ENCODE measurements at places on chromosomes 3 and 15.
A peak's percentile ranks its signal among the peaks of the same experiment; 100 is the strongest.

- DNase-seq: no peak
Observed at GRCh38 chr3:31551646-31552045, 18.9 kb downstream of the STT3B start.

DNA sequence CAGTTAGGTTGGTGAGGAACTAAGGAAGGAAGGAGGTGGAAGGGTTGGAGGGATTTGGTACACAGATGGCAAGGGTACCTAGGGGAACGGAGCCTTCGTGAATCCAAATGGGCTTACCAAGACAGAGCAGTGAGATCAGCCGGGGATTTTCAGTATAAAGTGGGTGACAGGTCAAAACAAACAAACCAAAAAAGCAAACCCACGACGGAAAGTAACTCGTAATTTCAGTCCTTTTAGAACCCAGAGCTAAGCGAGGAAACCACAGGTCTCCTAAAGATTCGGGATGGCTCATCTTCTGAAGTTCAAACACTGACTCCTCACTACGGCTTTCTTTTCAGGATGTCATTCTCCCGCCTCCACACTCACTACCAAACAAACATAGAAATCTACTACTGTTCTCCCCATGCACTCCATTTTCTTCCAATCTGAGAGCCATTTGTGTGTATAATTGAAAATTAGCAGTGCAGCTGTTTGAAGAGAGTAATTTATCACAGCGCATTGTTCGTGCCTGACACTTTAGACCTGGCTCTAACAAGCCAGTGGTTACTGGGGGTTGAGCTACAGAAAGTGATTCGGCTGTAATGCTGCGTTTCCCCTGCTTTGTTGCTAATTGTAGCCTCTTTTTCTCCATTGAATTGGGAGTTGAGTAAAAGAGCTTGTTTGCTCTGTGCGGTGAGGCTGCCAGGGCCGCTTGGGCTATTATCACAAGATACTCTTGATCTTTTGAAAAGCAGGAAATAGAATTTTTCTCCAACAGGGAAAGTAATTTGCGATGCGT lies 64.7 kb upstream of the CCDC39 start:
- no peak for DNase-seq

- no peak for DNase-seq
Observed at GRCh38 chr15:89672221-89673164, 6.7 kb downstream of the PLIN1 start.

GRCh38 chr15:92990031-92990430 lies 89.9 kb downstream of the CHD2 start:
- DNase-seq: no peak

- DNase-seq: peak; percentile 1
Observed at GRCh38 chr3:188788621-188789081, 383.1 kb upstream of the TPRG1 start.

DNA sequence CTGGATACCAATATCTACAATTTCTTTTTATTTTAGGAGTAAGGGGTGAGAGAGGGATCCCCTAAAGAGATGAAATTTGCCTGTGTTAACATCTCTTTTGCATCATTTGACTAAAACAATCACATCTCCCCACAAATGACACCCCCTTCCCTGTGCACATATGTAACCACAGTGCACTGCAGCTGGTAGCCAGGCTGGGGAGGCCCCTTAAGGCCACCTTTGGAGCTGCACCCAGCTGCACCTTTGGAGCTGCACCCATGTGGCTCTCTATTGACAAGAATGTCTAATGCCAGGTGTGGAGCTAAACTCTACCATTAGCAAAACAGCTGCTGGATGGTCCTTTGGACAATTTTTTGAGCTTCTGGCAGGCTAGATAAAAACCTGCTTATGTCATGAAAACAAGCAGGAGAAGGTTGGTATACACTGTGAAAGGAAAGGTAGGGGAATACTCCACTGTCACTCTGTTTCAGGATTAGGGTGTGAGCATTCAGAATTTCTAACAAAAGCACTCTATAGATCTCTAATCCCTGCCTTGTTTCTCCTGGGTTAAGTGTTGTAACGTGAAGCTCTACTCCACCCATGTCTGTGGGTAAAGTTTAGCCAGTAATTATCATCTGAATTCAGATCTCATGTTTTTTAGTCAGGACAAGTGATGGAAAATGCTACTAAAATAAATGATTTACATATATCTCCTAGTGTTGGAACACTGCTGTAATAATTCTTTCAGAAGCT lies 52.1 kb downstream of the TFG start:
- DNase-seq: no peak

GRCh38 chr15:101613130-101614000 lies 38.8 kb downstream of the TM2D3 start:
- DNase-seq: no peak

- DNase-seq: no peak
Observed at GRCh38 chr15:39593071-39593655, 12.3 kb downstream of the THBS1 start.

GRCh38 chr3:36166477-36166876 lies 213.8 kb upstream of the STAC start:
- DNase-seq: no peak

DNA sequence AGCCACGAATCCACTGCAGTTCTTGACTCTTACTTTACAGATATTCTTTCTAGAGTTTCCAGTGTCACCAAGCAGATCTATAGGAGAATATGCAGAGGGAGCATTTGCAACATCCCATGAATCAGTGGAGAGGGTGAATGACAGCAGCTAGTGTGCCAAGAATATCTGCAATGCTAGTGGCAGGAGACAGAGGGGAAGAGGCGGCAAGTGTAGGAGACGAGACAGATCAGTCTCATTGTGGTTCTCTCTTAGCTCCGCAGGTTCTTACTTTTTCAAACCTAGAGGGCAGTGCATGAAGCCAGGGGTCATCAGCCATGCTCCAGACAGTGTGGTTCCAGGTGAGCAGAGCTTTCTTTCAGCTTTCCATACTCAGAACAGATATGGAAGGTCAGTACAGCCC lies 744 bp downstream of the ZNF619 start:
- no peak for DNase-seq

DNA sequence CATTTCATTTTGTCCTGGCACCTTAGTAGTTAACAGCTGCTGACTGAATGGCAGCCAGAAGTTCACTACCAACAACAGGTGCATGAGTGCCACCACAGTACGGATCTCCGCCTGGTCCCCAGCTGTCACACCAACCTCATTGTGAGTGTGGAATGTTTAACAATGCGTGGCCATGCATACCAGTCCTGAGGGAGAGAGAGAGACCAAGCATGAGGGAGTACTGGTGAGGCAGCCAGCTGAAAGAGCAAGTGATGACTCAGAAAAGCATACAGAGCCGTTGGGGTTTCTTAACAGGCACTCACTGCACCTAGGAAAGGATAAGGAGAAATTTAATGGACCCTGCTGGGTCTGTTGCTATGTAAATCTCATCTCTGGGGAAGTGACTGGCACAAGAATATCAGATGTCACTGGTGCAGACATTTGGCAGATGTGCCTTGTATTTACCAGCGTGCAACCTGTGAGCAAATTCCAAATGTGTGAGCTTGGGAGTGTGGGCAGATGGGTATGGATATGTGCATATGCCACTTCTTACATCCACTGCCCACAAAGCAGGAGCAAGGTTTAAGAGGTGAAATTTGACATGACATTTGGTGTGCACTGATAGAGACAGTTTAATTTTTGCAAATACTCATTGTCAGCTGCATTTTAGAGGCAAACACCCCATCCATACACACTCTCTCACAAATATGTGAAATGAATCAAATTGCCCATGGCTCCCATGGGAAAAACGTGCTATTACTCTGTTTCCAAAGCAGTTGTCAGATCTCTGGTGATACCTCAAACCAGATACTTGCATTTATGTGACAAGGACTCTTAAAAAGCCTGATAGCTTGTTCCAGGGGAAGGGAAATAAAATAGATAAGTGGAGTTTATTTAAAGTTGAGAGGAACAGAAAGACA lies 245.2 kb upstream of the ARPP21 start:
- no peak for DNase-seq

GRCh38 chr15:40392986-40393948 lies 10.7 kb downstream of the KNSTRN start:
- no peak for DNase-seq

DNA sequence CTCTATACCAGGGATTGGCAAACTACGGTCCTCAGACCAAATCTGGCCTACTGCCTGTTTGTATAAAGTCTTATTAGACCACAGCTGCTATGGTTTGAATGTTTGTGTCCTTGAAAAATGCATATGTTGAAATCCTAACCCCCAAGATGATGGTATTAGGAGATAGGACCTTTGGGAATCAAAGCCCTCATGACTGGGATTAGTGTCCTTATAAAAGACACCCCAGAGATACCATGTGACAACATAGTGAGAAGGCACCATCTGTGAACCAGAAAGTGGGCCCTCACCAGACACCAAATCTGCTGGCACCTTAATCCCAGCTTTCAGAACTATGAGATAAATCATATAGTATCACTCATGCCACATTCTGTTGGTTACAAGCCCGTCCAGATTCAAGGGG lies 7.4 kb downstream of the HMCES start:
- no peak for DNase-seq

DNA sequence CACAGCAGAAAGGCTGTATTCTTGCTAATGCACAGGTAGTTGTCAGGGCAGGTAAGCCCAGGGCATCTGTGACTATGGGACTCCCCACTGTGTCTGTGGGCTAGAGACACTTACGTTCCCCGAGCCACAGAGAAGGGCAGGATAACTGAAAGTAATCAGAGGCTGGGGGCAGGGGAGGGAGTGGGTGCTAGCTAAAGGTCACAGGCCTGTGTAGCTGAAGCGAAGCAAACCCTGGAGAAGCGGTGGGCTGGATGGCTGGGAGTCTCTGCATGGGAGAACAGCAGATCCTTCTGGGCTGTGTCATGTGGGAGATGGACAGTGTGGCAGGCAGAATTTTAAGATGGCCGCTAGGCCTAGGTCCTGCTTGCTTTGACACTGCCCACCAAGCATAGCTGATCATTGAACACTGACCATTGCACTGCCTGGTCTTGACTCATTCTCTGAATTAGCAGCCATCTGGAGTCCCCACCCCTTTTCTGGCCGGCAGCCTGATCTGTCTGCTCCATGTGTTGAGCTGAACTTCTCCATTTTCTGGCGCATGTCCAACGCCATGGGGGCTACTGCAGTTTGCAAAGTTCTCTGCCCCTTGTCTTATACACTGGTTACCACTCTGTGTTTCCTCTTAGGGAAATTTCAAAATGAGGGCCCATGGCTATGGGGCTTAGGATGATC lies 110.0 kb downstream of the DGKG start:
- DNase-seq: no peak

DNA sequence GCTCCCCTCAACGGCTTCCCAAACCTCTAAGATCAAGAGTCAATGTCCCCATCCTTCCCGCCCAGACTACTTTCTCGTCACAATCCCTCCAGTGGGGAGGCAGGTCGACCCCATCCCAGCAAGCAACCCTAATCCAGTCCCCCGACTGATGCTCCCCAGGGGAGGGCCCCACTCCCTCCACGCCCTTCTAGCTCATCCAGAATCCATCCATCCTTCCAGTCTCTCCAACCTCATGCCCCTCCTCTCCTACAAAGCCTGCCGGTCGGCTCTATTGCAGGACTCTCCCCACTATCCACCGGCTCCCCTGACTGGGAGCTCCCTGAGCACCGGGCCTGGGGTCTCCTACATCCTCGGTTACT lies 1.3 kb downstream of the ADAMTS7 start:
- DNase-seq: no peak

GRCh38 chr3:69821133-69821532 lies 81.9 kb downstream of the MITF start:
- DNase-seq: no peak

DNA sequence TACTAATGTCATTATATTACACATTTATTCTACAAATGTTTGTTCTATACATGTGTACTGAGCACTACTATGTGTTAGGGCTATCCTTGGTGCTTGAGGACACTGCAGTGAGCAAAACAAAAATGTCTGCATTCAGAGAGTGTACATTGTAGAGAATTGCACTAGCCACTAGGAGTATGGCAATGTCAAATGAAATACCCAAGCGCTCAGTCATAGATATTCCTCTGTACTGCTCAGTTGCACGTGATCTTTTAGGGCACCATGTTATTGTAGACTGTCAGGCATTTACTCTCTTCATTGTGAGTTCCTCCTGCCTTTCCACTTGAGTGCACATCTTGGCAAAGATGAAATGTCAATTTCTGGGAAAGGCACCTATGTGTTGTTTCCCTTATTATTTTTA lies 36.8 kb downstream of the FNDC3B start:
- no peak for DNase-seq

DNA sequence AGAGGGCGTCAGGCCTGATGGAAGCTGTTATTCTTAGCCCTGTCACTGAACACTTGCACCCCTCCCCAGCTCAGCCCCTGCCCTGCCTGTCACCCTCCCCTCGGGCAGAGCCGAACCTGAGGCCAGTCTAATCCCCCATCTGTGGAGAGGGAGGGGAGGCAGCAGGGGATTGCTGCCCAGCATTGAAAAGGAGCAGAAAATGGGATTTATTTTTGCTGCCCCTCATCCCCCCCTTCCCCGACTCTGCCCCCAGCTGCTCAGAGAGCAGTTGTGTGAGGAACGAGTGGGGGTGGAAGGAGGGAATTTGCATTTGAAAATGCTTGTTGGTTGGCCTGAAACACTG lies 71.6 kb downstream of the EPHB3 start:
- no peak for DNase-seq

GRCh38 chr3:173702561-173702960 lies 305.0 kb downstream of the NLGN1 start:
- no peak for DNase-seq

GRCh38 chr15:99976811-99977271 lies 243.6 kb upstream of the LYSMD4 start:
- no peak for DNase-seq

GRCh38 chr15:60477916-60478565 lies 901 bp downstream of the ICE2 start:
- DNase-seq: no peak

GRCh38 chr3:62187022-62187431 lies 186.3 kb downstream of the FEZF2 start:
- DNase-seq: no peak

DNA sequence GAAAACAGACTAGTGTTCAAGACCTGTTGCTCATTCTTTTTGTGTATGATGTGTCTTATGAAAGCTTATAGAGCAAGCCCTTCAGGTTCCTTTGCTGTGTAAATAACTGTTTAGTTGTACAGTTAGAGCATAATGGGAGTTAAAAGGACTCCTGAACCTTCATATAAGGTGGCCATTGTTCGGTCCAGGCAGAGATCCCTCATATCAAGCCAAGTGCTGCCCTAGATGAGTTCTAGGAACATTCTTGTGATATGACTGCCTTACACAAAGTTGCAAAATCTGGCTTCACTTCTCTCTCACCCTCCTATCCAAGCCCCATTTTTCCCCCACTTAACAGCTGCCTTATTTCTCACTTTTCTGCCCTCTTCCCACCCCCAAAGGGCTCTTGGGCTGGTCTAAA lies 26.9 kb downstream of the GYG1 start:
- no peak for DNase-seq

DNA sequence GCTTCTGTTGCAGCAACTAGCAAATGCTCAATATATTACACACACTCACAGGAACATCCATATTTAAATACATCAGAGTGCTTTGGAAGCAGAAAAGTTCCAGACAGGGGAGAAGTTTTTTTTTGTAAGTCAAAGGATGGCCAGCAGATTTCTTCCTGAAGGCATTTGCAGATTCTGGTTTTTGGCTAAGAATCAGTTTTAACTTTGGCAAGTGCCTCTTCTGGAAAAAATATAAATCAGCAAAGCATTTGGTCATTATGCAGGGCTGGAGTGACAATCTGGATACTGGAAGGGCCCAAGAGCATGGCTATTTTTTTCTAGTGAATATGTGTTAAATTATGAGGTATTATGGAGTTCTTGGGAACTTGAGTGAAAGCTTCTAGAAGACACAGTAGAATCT lies 495.3 kb upstream of the ARPP21 start:
- DNase-seq: no peak

GRCh38 chr3:51735950-51736349 lies 29.1 kb downstream of the GRM2 start:
- DNase-seq: no peak
